ENCODE measurements at places on chromosomes 2 and 18. TPM values are rescaled to one million over a fixed set of nuclear protein-coding genes. Genes with fewer than 3 reads are reported as not detected.

Gene ASB18
- 0.78 TPM for total RNA-seq

Gene ANKRD30B
- 0.16 TPM for total RNA-seq

Gene EN1
- total RNA-seq, result not detected

Gene KCNK3
- 3.6 TPM for total RNA-seq

Gene HOXD4
- total RNA-seq, result not detected

Gene NEB
- total RNA-seq, result 3.0 TPM
